ENCODE measurements at places on chromosomes 12 and 14.

DNA sequence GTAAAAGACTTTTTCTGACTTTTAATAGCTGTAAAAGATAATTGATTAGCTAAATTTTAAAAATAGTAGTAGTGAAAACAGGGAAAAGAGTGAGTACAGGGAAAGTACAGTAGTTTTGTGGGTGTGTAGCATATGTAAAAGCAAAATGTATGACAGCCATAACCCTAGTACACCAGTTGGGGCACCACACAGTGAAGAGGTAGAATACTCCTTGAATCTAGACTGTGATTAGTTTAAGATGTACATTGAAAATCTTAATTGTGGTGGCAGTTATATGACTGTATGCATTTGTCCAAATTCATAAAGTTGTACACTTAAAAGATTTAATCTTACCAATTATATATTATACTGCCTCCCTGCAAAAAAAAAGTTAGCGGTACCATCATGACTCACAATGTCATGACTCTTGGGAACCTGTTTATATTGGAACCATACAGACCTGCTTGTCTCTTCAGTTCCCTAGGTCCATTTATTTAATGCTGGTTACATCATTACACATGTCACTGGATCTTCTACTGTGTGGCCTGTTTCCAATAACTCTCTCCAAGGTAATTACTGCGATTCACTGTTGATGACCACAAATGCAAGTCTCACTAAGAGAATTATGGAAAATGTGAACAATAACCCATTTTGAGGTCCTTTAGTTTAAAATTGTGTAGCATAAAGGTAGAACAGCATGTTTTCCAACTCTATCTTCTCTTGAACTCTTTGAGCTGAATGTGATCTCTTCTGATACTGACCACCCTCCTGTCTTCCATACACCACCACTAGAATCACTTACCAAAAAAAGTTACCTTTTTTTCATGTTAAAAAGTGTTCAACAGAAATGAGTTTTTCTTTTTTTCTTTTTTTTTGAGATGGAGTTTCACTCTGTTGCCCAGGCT is 264.2 kb upstream of the AMIGO2 start:
- no peak for DNase-seq

GRCh38 chr14:52354242-52354641 is 40.1 kb downstream of the PTGER2 start:
- DNase-seq = no peak

DNA sequence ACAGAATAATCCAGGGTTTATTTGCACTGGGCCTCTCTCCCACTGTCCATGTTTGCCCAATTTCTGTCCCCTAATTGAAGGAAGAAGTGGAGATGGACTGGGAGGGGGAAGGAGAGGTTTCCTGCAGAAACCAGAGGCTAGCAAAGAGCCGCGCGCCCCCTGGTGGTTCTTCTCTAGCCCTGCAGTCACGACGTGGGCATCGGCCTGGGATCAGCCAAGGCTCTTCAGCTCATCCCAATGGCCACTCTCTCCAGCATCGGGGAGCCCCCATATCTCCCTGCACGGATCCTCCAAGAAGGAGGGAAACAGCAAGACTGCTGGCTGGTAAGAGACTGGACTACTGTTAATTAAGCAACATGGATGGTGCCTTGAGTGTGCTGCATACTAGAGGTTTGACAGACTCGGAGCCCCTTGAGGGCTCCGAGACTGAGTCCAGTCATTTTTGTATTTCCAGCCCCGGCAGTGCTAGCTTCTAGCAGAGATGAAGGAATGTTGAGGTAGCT is 18.7 kb downstream of the ZBTB39 start:
- peak; percentile 68 for DNase-seq

- no peak for DNase-seq
These were observed 138.8 kb upstream of the HMGA2 start for GRCh38 chr12:65685514-65685913.

DNA sequence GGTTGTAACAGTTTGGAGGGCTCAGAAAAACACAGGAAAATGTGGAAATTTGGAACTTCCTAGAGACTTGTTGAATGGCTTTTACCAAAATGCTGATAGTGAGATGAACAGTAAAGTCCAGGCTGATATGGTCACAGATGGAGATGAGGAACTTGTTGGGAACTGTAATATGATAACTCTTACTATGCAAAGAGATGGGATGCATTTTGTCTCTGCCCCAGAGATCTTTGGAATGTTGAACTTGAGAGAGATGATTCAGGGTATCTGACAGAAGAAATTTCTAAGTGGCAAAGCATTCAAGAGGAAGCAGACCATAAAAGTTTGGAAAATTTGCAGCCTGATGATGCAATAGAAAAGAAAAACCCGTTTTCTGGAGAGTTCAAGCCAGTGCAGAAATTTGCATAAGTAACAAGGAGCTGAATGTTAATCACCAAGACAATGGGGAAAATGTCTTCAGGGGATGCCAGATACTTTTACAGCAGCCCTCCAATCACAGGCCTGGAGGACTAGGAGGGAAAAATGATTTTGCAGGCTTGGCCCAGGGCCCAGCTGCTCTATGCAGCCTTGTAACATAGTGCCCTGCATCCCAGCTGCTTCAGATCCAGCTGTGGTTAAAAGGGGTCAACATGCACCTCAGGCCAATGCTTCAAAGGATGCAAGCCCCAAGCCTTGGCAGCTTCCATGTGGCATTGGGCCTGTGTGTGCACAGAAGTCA is 572.7 kb upstream of the ATP2B1 start:
- no peak for DNase-seq

- peak; percentile 17 for DNase-seq
These were observed 51.3 kb upstream of the PPP2R5C start for GRCh38 chr14:101709962-101710931.

GRCh38 chr12:88781909-88782308 is 201.6 kb upstream of the KITLG start:
- DNase-seq = no peak

DNA sequence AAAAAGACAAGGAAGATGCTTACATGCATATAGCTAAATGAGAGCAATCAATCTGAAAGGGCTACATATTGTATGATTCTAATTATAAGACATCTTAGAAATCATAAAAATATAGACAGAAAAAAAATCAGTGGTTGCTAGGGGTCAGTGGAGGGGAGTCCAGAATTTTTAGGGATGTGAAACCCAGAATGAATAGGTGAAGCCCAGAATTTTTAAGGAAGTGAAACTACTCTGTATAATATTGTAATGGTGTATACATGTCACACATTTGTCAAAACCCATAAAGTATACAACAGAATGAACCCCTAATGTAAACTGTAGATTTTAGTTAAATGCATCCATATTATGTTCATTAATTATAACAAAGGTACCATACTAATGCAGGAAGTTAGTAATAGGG is 713.2 kb downstream of the FLRT2 start:
- no peak for DNase-seq

GRCh38 chr12:118334939-118335567 is 37.7 kb downstream of the TAOK3 start:
- no peak for DNase-seq
